ENCODE measurements at places on chromosomes 12 and 14. TPM values are rescaled to one million over a fixed set of nuclear protein-coding genes. Genes with fewer than 3 reads are reported as not detected.

- H3K27ac ChIP-seq: no peak overlapping the region
- peaks cover 35% of the 10 kb centered on the region for H3K27me3 ChIP-seq
- H3K4me1 ChIP-seq: no peaks in the 10 kb centered on the region
- no peak for DNase-seq
- H3K36me3 ChIP-seq: no peaks in the 10 kb centered on the region
Observed at GRCh38 chr14:88521818-88522217, 33.0 kb downstream of the PTPN21 start.

- H3K27me3 ChIP-seq: no peaks in the 10 kb centered on the region
- no peak for DNase-seq
- no peaks in the 10 kb centered on the region for H3K4me1 ChIP-seq
- no peak overlapping the region for H3K4me3 ChIP-seq
Observed at GRCh38 chr14:97618917-97619690, 821.9 kb downstream of the VRK1 start.

GRCh38 chr12:7045913-7046312, 14.6 kb upstream of the C1S start:
- H3K27ac ChIP-seq: no peak overlapping the region
- peaks cover 3% of the 10 kb centered on the region for H3K4me1 ChIP-seq
- H3K4me3 ChIP-seq: no peak overlapping the region
- H3K36me3 ChIP-seq: no peaks in the 10 kb centered on the region

DNA sequence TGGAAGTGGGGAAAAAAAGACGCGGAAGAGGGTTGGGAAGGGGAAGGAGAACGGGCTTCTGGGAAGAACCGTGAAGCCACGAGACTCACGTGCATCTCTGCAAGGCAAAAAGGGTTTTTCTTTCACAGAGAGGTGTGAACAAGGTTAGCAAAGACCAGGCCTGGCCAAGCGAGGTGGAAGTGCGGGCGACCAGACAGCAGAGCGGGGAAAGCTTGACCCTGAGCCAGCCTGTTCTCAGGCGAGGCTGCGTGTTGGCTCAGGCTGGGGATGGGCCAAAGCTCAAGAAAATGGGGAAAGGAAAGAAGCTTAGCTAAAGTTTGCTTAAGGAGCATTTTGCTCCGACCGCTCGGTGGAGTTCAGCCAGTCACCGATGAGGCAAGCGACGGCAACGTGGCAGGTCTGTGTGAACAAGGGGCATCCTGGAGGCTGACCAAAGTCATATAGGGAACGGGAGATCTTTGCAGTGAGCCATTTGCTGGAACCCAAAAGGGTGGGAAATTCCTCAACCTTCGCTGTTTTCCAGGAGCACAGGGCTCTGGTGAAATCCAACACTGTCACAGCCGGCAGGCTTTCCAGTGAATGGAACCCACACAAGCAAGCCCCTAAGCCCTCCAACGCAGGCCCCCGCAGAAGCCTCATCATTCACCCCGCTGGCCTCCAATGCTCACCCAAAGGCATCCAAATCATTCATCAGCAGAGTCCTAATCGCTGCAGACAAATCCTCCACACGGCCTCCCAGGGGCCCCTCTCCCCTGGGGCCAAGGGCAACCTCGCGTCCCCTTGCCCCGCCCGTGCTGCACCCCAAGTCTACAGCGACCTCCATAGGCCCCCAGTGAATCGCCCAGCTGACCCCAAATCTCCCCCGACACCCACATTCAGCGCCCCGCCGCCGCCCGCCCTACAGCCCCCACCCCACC, 754 bp downstream of the ZNF605 start:
- H3K27ac ChIP-seq: peak overlapping the region; percentile 96
- no peak for DNase-seq
- H3K36me3 ChIP-seq: no peaks in the 10 kb centered on the region
- H3K4me1 ChIP-seq: peaks cover 38% of the 10 kb centered on the region

GRCh38 chr14:84028080-84028604, 1501.8 kb upstream of the FLRT2 start:
- DNase-seq: no peak
- no peaks in the 10 kb centered on the region for H3K36me3 ChIP-seq
- H3K27me3 ChIP-seq: no peaks in the 10 kb centered on the region

GRCh38 chr12:65916991-65917695, 92.9 kb downstream of the HMGA2 start:
- no peak overlapping the region for H3K4me3 ChIP-seq
- no peak for DNase-seq
- no peaks in the 10 kb centered on the region for H3K27me3 ChIP-seq
- no peaks in the 10 kb centered on the region for H3K36me3 ChIP-seq
- H3K4me1 ChIP-seq: peaks cover 7% of the 10 kb centered on the region

GRCh38 chr12:128025589-128026245, 241.3 kb upstream of the TMEM132C start:
- H3K27ac ChIP-seq: no peak overlapping the region
- no peaks in the 10 kb centered on the region for H3K36me3 ChIP-seq
- H3K4me1 ChIP-seq: no peaks in the 10 kb centered on the region
- H3K27me3 ChIP-seq: no peaks in the 10 kb centered on the region

Gene MANSC4
- polyA plus RNA-seq: not detected

Gene ESPL1
- polyA plus RNA-seq: 0.40 TPM

Gene GPD1
- polyA plus RNA-seq: not detected

Gene HOXC10
- not detected for polyA plus RNA-seq

Gene NPAS3
- polyA plus RNA-seq: not detected

Gene MSI1
- polyA plus RNA-seq: not detected

Gene CACNA1C
- polyA plus RNA-seq: 0.03 TPM

Gene LMNTD1
- polyA plus RNA-seq: not detected

Measured in naive B cell (primary cell).